Dorsolateral prefrontal cortex (tissue), 122 donors: ENCODE measurements at places on chromosomes 5 and 9. TPM values are rescaled to one million over a fixed set of nuclear protein-coding genes. Genes with fewer than 3 reads are reported as not detected.

The AQP7 gene
- total RNA-seq, result 3.9 TPM

The STPG3 gene
- not detected for total RNA-seq

The FREM1 gene
- total RNA-seq, result 4.6 TPM

The LEAP2 gene
- total RNA-seq, result 4.0 TPM

The ADCY2 gene
- 148 TPM for total RNA-seq

The ADAMTS6 gene
- 3.9 TPM for total RNA-seq
